ENCODE measurements at places on chromosomes 1 and 21.

- DNase-seq: no peak
Measured at GRCh38 chr21:32137266-32137665, 141.6 kb downstream of the MIS18A start.

DNA sequence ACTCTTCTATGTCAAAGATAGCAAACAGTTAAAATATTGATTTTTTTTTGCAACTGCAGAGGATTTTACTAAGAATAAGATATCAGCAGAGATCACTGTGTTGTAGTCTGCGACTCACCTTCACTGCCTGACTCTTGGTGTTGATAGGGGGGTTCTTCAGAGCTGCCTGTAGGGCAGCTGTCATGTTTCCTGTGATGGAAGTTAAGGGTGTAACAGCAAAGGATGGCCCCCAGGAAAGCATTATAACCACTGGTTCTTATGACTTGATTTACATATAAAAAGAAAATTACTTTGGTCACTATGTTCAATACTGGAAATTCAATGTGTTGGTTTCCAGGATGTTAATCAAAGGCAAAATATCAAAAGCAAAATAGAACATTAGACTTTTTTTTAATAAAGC, 2.6 kb downstream of the ARPC5 start:
- DNase-seq: no peak

- no peak for DNase-seq
Measured at GRCh38 chr1:110605901-110606656, at the start of gene KCNA2. KCNA2 (minus strand) TSS chr1:110606358; CDS start chr1:110604782, 1,576 bp downstream.

DNA sequence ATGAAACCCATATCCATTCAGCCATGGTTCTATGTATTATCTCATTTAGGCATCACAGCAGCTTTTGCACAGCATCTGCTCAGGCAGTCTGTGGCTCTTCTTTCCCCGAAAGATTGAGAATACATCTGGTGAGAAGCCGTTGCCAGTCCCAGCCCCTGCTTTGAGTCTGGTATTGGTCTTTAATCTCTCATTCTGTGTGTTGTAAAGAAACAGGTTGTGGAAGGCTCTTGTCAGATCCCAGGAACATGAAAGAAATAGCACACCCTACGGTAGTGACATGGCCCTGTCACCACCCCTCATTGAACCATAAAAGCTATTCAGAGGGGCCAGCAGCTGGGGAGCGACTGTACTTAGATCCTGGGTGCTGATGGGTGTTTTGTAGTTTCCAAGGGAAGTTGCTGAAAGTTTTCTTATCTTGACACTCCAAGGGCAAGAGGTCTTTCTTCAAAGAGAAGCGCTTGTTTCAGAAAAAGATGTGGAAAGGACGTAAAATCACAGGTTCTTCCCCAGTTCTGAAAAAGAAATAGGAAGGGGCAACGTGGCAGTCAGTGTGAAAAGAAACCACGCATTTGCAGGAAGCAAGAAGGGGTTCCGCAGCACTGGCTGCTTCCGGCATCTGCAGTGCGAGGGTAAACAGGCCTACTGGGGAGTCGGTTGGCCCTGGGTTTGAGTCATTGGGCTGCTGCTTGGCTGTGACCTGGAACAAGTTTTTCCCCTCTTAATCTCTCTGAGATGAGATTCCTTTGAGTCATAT, 145.0 kb downstream of the DHRS3 start:
- DNase-seq: no peak

- DNase-seq: no peak
Measured at GRCh38 chr1:72431810-72432209, 149.5 kb upstream of the NEGR1 start.

DNA sequence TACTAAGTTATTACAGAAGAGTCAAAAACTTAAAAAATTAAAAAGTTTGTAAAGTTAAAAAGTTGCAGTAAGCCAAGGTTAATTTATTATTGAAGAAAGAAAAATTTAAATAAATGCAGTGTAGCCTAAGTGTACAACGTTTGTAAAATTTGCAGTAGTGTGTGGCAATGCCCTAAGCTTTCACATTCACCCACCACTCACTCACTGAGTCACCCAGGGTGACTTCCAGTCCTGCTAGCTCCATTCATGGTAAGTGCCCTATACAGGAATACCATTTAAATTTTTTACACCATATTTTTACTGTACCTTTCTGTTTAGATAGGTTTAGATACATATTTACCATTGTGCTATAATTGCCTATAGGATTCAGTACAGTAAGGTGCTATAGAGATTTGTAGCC, 88.6 kb downstream of the CTH start:
- no peak for DNase-seq

- no peak for DNase-seq
Measured at GRCh38 chr1:68120136-68120791, 69.8 kb upstream of the DIRAS3 start.

DNA sequence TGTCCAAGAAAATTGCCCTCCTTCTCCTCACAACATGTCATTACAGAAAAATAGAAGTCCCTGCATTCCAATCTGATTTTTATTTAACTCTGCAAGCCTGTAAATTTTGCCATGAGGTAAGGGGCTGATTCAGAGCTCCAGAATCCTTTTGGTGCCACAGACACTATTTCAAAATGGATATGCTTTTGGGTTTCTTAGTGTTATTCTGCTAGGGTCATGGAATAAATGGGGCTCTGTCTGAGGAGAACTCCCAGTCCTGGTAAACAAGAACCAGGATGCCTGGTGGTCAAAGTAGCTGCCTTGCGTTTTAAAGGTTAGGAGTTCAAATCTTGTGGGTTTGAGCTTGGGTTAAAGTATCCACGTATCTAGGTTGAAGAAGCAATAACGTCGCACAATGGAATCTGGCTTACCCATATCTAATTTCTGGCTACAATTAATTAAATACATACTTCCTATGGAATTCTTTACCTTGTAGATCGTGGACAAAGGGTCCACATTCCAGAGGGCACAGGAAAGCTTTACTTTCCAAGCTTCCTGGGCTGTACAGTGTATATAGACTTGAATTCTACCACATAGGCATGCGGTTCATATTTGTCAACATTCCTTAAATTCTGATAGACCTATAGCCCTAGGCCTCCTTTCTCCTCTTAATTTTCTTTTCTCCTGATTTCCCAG, 98.0 kb upstream of the CDC42BPA start:
- DNase-seq: no peak

- no peak for DNase-seq
Measured at GRCh38 chr1:179742291-179742690, 800 bp upstream of the FAM163A start.

GRCh38 chr1:209431813-209432442, 151.6 kb upstream of the CAMK1G start:
- DNase-seq: no peak

DNA sequence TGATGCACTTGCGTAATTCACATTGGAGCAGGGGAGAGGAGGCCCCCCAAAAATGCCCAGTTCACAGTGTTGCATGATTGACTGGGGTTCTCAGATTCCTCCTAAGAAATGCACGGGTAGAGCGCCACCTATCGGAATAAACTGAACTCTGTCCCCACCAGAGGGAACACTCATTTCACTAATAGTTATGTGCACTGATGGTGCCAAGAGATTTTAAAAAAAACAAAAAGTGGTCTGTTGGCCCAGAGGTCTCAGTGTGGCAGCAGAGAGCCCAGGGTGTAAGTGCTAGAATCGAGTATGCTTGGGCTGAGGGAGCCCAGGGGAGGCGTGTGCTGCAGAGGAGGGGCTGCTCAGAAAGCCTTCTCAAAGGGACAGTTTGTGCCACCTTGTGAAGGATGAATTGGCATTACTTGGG, 6.9 kb downstream of the PINK1 start:
- DNase-seq: peak; percentile 29

DNA sequence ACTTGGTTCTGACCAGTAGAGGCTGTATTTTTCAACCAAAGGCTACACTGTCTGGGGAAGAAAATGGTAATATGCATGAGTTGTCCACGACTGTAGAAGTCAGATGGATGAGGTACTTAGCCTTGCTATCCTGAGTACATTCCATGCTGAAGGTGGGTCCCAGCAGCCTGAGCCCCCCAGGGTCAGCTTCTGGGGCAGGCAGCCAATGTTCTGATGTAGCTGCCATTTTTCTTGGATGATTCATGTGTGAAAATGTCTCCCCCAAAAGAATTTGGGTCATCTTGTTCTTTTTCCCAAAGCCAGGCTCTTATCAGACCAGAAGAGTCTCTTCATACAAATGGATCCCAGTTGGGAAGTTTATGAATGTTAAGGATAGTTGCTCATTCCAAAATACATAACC, 172.2 kb upstream of the UBE2U start:
- no peak for DNase-seq

DNA sequence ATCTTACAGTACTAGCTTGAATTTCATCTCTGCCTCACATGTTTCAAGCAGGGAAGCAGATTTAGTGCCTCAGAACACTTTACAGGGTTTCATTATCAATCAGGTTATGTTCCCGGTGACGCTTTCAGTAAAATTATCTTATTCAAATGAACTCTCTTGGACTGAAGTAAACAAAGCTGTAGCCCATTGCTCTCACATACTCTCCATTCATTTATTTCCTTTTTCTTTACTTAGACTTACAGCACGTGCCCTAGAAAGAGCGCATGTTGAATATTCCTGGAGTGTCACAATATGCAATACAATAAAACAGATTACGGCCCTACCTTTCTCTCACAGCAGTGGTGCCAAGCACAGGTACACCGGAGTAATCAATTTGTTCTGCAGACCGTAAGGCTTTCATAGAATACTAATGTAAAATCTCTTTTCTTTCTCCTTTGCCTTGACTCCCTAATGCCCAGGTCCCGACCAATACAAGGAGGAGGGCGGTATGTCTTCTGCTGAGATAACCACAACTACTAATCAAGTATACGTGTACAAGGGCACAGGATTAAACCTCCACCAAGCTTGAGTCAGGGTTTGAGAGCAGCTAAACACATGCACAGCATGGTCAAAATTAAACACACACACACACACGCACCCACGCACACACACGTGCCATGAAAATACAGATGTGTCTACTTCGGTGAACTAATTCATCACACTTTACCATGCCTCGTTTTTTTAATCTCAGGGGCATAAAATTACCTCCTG, 62.8 kb downstream of the NRIP1 start:
- no peak for DNase-seq

GRCh38 chr1:9628541-9629444, 22.7 kb upstream of the PIK3CD start:
- DNase-seq: no peak

GRCh38 chr1:98741164-98741563, 79.6 kb downstream of the SNX7 start:
- no peak for DNase-seq

All from NCI-H187 (cell line).